ENCODE measurements at places on chromosomes 7 and 10.
A peak's percentile ranks its signal among the peaks of the same experiment; 100 is the strongest.

- no peak for DNase-seq
Observed at GRCh38 chr7:38492010-38492409, 139.2 kb downstream of the AMPH start.

DNA sequence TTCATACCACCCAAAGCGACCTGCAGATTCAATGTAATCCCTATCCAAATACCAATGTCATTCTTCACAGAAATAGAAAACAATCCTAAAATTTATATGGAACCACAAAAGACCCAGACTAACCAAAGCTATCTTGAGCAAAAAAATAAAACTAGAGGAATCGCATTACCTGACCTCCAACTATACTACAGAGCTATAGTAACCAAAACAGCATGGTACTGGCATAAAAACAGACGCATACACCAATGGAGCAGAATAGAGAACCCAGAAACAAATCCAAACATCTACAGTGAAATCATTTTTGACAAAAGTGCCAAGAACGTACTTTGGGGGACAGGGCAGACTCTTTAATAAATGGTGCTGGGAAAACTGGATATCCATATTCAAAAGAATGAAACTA, 16.9 kb upstream of the CUL1 start:
- no peak for DNase-seq

DNA sequence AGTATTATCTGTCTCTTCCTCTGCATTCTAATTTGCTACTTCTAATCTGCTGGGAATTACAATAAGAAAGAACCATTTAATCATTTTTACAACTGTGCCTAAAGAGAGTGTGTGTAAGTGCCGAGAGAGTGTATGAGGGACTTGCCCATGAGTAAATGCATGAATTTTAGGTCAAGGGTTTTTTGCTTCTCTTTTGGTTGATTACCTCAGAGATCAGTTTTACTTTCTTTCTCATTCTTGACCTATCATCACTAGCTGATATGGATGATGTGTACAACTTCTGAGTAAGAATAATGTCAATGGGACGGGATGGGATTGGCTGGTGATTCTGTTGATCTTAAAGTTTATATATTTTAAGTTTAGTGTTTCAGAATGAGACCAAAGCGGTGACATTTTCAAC, 47.8 kb downstream of the IKZF1 start:
- peak; percentile 86 for DNase-seq

- no peak for DNase-seq
Observed at GRCh38 chr7:94940241-94940640, 32.8 kb downstream of the PPP1R9A start.

GRCh38 chr10:76469675-76470074, 1038.3 kb downstream of the LRMDA start:
- no peak for DNase-seq

GRCh38 chr7:155408651-155409586, 49.0 kb upstream of the EN2 start:
- no peak for DNase-seq

DNA sequence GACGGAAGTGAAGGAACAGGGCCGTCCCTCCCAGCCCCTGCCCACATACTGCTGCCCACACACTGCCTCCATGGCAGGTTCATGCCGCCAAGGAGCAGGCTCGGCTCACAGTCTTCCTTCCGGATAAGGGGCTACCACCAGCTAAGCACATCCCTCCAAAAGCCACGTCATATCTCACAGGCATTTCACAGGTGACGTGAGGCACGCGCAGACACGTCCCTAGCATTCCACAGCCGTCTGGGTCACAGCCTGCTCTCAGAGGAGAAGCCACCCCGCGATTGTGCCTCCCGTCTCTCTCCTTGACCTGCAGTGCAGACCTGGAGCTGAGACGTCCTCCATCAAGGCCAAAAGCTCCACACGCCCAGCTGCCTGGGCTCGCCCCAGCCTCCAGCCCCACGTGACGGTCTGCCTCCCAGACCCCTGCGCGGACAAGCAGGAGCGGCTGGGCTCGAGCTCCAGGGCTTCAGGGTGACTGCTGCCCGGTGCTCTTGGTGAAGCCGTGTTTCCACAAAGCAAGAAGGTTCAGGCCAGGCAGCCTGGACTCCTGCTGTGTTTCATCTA, 114.0 kb downstream of the MAD1L1 start:
- DNase-seq, result no peak

Data from GM12878 (cell line).